ENCODE measurements at places on chromosomes 4 and X. TPM values are rescaled to one million over a fixed set of nuclear protein-coding genes. Genes with fewer than 3 reads are reported as not detected.

Gene SLC30A9
- 22.4 TPM for total RNA-seq

Gene ELOVL6
- total RNA-seq, result 35.0 TPM

GRCh38 chrX:18098763-18099162 lies 121.9 kb downstream of the BEND2 start:
- no peak for DNase-seq

- no peak for DNase-seq
Observed at GRCh38 chr4:135359128-135359527, 1157.5 kb upstream of the PABPC4L start.

- no peak for DNase-seq
Observed at GRCh38 chrX:33204889-33205288, 6.5 kb downstream of the DMD start.

Measured in left lobe of liver (tissue), 2 donors.